Fibroblast of mammary gland (primary cell): ENCODE measurements at places on chromosomes 4 and X.
A peak's percentile ranks its signal among the peaks of the same experiment; 100 is the strongest.

DNA sequence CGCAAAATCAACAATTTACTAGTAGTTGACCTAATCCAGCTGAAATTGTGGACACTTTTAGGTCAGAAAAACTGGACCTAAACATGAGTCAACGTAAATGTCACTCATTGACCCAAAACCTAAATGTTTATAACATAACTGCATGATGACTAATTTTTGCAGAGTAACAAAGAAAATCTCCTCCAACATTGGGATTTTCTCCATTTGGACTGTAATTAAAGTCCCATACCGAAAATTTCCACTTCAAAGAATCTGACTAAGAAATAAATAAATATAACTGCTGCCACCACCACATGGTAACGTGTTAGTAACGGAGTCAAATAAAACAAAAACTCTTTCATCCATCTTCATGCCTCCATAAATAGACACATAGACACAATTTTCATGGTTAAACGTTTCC lies 1.9 kb downstream of the ADGRA3 start:
- peak; percentile 83 for DNase-seq

DNA sequence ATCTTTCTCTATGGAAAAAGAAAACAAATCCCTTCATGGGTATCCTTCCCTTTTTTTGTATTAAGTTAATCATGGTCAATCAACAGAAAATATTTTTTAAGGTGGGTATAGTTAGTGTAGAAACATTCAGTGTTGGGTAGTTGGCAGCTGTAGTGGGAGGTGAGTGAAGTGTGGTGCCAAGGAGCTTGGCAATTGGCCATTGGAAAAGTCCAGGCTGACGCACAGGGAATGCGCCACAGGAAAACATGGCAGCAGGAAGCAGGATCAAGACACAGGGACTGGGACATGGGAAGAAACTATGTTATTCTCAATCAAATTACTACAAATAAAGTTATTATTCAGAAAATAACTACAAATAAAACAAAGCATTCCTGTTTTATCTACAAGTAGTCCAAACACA lies 20.0 kb downstream of the PALLD start:
- no peak for DNase-seq

GRCh38 chr4:62814510-62815047 lies 1594.7 kb downstream of the TECRL start:
- no peak for DNase-seq

DNA sequence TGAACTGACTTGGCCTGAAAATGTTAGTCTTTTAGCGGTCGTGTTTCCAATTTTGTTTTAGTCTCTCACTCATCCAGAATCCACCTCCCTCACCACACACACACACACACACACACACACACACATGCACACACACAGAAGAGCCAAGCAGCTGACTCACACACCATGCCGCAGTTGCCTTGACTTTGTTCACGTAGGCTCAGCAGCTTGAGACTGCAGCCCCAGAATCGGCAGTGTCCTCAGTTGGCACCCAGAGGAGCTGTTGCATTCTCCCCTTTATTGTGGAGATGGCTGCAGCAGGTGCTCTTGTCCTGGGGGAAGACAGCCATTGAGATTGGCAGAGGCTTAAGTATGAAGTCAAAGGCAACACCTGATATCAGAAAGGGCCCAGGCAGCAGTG lies 20.9 kb upstream of the XPNPEP2 start:
- peak; percentile 87 for DNase-seq

DNA sequence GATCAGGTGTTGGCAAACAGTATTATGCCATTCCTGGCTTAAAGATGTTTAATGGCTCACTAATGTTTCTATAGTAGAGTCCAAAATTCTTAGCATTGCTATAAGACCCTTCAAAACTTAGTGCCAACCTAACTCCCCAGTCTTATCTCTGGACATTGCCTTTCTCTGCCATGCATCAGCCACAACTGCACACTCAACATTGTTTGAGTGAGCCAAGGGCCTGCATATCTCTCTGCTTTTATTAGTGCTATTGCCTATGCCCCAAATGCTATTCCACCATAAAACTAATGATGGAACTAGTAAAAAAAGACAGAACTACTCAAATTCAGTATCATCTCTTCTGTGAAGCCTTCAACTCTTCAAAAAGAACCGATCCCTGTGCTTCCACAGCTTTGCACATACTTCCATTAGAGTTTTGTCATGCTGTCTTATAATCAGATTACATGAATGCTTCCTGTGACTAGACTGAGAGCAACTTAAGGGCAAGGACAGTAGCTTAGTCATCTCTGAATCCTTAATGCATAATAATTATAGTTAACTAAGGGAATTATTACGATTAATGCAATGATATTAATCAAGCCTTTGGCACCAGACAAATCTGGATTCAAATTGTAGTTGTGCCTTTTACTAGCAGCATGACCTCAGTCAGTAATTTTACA lies 53.7 kb downstream of the CHM start:
- DNase-seq = peak; percentile 23

- no peak for DNase-seq
Measured at GRCh38 chr4:164701665-164702064, 52.3 kb upstream of the SMIM31 start.

DNA sequence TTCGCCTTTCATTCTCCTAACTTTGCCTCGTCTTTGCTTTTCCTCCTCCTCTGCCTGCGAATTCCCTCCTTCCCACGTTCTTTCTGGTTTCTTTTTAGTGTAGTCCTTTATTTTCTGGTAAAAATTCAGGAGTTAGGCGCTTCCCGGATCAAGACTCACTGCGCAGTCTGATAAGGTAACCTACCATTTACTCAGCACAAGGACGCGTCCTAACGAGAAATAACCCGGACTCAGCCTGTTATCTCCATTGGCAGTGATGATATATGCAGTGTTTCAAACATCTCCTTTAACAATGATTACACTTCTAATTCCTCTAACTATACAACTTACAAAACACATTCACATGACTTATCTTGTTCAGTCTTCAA lies 357 bp upstream of the ETNPPL start:
- DNase-seq = no peak

GRCh38 chr4:61782133-61782532 lies 582.0 kb downstream of the ADGRL3 start:
- no peak for DNase-seq

DNA sequence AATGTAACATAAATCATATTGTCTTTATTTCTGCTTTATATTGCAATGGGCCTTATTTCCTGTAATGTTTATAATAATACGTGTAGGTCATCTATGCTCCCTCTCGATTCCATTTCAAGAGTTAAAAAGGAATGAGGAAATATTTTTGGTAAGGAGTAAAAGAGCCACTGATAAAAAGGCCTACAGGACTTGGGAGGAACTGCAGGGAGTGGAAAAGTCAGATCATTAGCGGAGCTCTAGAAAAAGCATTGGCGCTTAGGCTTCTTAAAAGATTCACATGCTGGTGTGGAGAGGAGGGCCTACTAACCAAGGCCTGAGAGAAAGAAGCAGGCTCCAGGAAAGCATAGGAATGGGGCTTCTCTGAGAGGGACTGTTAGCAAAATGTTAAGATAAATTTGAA lies 82.9 kb upstream of the PNPLA4 start:
- no peak for DNase-seq

GRCh38 chr4:164601653-164602052 lies 152.3 kb upstream of the SMIM31 start:
- no peak for DNase-seq

DNA sequence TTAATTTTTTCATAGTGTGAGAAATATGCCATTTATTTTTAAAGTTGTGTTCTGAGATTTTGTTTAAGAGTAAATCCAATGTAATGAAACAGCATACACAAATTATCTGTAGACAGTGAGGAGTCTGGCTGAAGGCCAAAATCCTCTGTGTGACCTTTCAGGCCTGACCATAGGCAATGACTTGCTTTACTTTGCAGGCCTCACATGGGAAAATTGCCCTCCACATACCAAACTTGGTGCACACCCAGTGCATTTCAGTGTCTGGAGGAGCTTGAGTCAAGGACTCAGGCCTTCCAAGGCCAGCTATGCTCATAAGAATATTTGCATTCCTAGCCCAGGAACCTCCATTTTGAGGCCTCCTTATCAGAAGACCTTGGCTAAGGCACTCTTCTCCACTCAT lies 430.1 kb downstream of the GABRG1 start:
- no peak for DNase-seq

DNA sequence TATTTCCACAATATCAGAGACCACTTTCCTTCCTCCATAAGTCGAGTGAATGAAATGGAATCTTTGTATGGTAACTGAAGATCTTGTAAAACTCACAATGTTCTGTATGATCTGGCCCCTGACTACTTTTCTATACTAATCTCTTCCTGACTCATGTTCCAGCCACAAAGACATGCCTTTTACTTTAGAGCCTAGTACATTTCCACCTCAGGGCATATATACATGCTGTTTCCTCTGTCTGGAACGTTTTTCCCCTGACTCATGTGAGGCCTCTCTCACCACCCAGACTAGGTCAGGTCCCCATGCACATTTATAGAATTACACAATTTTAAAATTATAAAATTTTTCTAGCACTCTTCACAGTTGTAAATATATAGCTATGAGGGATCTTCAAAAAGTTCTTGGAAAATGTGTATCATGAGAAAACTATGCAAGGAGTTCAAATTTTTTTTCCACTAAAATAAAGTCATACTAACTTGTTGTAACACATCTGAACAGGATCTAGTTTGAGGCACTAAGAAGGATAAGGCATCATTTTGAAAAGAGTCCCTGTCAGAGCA lies 208.8 kb downstream of the SH2D1A start:
- peak; percentile 61 for DNase-seq

DNA sequence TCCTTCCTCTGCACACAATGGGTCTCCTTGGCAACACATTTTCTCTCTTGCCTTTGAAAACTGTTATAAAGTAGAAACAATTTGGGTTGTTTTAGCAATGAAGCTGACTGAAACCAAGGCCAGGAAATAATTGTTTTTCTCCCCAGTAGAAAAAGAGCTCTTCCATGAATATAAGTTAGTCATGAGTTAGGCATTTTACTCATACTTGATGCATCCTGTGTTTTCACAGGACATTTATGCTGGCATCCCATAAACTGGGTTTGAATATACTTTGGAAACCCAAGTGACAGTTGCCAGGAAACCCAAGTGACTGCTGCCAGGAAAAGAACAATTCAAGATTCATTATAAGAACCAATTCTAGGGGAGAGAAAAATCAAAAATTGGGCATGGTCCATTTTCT lies 128.6 kb upstream of the NPY2R start:
- peak; percentile 51 for DNase-seq

DNA sequence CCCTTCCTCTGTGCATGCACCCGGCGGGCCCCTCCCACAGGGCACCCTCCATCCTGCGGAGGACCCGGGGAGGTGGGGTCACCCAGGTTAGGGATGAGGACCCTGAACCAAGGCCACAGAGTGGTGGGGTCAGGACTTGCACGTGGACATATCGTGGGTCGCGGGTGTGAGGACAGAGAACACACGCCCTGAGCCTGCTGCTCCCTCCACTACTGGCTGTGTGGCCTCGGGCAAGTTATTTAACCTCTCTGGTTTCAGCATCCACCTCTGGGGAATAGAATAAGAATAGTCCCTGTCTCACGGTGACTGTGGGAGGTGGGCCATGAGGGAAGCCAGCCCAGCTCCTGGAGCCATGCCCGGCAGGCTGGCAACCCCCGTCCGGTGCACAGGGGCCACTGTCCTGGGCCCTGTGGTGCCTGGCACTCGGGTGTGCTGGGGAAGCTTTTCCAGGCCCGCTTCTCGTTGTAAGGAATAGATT lies 5.1 kb downstream of the PSAPL1 start:
- DNase-seq = no peak

DNA sequence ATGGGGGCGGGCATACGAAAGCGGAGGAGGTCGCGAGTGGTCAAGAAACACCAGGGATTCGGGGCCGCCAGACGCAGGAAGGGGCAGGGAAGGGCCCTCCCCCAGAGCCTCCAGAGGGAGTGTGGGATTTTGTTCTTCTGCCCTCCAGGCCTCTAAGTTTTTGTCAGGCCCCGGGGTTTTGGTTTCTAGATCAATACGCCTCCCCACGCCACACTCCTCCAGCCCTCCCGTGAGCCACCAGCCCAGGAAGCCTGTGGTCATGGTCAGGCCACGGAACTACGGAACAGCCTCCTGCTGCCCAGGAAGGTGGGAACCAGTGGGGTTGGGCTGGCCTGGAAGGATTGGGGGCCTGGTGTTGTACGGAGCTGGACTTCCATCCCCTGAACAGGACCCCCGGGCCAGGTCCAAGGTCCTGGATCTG lies 38.4 kb downstream of the CPLX1 start:
- DNase-seq = no peak

DNA sequence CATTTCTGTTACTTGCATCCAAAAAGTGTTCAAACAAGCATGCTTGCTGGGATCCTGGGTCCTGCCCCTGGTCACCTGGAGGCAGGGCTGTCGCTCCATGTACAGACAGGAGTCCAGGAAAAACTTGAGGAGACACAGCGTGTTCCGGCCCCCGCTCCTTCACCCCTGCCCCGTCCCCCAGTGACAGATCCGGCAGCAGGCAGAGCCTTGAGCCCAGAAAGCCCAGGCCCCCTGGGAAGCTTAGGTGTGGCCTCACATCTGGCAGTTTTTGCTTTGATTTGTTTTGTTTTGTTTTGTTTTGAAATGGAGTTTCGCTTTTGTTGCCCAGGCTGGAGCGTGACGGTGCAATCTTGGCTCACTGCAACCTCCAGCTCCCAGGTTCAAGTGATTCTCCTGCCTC lies 67.0 kb downstream of the TRMT44 start:
- peak; percentile 15 for DNase-seq

- no peak for DNase-seq
Measured at GRCh38 chr4:41727861-41728572, 20.5 kb downstream of the PHOX2B start.

DNA sequence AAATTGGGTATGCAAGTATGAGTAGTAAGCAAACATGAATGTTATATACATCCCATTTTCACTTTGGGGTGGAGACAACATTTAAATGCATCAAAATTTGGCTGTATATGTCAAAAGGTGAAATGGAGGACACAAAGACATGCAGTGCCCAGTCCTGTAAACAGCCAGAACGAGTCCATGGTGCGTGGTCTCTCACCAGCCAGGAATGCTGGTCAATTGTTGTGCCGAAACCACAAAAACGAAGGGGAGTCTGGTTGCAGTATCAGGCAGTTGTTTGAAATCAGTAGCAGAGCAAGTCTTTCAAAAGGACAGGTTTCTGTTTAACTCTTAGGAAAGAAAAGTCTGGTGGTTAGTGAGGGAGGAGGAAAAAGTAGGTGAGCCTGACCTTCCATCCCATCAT lies 22.3 kb upstream of the RNF150 start:
- DNase-seq = no peak

DNA sequence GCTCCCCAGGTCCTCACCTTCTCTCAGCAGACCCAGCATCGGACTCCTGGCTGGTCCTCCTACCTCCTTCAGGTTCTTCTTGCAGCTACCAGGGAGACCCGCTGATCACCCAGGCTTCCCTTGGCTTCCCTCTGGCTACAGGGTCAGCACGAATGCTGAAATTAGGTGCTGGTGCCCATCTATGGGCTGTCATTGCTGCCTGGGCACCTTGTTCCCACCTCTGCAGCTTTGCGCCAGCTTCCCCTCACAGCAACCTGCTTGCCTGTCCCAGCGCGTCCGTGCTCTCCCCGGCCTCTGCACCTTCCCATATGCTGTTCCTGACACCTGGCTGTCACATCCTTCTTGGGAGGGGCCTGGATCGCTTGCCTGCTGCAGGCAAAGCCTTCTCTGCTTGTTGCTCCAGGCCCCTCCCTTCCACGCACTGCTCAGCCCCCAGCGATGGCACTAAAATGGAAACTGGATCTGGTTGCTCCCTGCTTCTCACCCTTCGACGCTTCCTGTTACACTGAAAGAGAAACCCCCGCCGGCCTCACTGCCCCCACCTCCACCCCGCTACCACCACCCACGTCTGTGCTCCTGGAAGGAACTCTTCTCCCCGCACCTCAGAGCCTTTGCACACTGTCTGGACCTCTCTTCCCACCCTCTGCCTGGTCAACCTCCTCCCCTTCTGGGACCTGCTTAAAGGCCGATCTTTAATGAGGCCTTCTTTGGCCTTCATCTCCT lies 22.2 kb downstream of the C4orf50 start:
- no peak for DNase-seq

GRCh38 chrX:2819345-2820135 lies 9.2 kb upstream of the GYG2 start:
- DNase-seq = peak; percentile 49
